T-cell (primary cell): ENCODE measurements at places on chromosomes 6 and 20.

GRCh38 chr6:135281227-135281626, 100.1 kb downstream of the MYB start:
- no peak overlapping the region for H3K27ac ChIP-seq
- peaks cover 3% of the 10 kb centered on the region for H3K4me1 ChIP-seq
- no peaks in the 10 kb centered on the region for H3K27me3 ChIP-seq
- no peak for DNase-seq
- H3K4me3 ChIP-seq = no peak overlapping the region

DNA sequence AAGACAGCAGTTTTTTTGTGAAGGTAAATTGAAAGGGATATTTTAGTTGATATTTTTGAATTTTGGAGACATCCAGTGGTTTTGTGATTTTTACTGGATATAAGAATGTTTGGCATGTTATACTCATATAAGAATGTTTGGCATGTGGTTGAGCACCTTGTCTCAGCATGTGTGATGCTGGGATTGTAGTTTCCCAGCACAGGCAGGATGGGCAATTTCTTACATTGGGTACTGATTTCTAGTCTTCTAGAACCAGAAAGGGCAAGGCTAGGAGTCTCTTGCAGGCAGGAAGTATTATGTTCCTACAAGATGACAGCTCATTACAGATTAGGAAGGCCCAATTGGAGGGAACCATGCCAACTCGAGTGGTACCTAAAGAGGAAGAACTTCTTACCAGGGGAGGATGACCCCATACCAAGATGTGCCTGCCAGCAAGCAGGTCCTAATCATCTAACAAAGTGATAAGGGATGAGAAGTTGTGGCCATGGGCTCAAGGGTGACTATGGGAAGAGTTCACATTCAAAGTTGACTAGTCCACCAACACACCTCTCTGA, 377.8 kb downstream of the UTRN start:
- no peak for DNase-seq
- no peaks in the 10 kb centered on the region for H3K36me3 ChIP-seq
- H3K4me1 ChIP-seq = peaks cover 26% of the 10 kb centered on the region
- H3K27me3 ChIP-seq = no peaks in the 10 kb centered on the region
- no peak overlapping the region for H3K27ac ChIP-seq

DNA sequence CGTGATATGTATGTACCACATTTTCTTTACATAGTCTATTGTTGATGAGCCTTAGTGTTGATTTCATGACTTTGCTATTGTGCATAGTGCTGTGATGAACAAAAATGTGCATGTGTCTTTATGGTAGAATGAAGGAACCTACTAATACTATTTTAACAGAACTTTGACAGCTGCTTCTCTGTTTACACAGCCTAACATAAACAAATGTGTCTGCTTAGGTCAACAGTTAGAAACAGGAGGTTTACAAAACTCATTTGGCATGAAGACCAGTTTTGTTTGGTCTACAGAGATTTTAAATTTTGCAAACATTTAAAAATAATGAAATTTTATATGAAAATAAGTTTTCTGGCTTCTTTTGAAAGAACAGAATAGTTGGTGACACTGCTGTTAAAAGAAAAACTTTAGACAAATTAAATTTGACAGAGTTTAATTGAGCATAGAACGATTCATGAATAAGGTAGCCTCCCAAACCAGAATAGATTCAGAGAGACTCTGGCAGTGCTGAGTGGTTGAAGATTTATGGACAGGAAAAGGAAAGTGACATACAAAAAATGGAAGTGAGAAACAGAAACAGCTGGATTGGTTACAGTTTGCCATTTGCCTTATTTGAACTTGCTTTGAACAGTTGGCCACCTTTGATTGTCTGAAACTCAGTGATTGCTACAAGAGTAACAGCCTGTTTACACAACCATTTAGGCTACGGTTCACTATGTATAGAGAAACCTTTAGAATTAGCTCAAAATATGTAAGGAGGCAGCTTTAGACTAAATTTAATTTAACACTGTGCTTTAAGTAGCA, 715.8 kb upstream of the HS3ST5 start:
- no peak for DNase-seq
- no peaks in the 10 kb centered on the region for H3K27me3 ChIP-seq
- H3K4me1 ChIP-seq = no peaks in the 10 kb centered on the region
- H3K4me3 ChIP-seq = no peak overlapping the region

DNA sequence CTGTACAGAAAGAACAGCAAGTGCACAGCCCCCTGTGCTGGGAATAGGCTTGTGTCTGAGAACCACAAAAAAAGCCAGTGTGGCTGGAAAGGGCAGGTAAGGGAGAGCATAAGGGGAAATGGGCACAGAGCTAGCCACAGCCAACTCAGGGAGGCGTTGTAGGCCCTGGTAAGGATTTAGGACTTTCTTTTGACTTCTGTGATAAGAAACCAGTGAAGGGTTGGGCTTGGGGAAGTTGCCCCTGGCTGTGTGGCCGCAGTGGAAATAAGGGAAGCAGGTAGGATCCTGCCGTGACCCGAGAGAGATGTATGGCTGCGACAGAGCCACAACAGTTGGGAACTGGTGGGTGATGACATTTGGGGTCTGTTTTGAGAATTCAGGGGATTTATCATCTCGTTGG, 30.0 kb upstream of the PHACTR2 start:
- H3K4me3 ChIP-seq = no peak overlapping the region
- no peak for DNase-seq
- no peak overlapping the region for H3K27ac ChIP-seq

DNA sequence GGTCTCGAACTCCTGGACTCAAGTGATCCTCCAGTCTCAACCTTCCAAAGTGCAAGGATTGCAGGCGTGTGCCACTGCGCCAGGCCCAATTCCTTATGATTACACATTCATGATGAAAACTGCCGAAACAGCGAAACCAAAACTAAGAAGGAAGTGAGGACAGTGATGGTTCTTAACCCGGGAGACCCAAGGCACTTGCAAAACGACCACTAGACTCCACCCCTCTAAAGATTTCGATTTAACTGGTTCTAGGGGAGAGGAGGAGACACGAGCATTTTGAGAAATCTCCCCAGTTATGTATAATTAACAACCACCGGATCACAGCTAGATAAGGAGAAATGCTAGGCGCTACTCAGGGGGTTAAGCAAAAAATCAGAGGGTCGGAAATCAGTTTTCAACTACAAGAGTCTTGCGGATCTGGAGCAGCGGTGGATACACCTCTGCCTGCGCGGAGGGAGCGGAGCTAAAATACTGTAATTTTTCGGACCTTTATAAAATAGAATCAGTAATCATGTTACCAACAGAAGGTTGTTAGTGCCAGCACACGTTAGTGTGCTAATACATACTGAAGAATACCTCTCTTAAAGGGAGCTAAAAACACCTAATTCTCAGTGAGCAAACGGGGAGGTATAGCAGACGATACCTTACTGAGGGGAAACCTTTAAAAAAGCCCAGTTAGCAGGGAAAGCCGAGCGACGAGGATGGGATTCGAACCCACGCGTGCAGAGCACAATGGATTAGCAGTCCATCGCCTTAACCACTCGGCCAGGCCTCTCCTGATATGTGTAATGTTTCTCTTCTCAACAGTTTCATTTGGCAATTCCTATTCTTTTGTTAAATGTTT, 60.0 kb upstream of the BTN3A2 start:
- no peaks in the 10 kb centered on the region for H3K27me3 ChIP-seq
- H3K4me3 ChIP-seq = peak overlapping the region; percentile 45
- H3K27ac ChIP-seq = peak overlapping the region; percentile 42
- H3K36me3 ChIP-seq = no peaks in the 10 kb centered on the region

GRCh38 chr6:72755752-72756151, 133.9 kb downstream of the KCNQ5 start:
- H3K4me3 ChIP-seq = no peak overlapping the region
- no peak overlapping the region for H3K27ac ChIP-seq
- no peaks in the 10 kb centered on the region for H3K4me1 ChIP-seq
- H3K27me3 ChIP-seq = no peaks in the 10 kb centered on the region
- no peaks in the 10 kb centered on the region for H3K36me3 ChIP-seq

DNA sequence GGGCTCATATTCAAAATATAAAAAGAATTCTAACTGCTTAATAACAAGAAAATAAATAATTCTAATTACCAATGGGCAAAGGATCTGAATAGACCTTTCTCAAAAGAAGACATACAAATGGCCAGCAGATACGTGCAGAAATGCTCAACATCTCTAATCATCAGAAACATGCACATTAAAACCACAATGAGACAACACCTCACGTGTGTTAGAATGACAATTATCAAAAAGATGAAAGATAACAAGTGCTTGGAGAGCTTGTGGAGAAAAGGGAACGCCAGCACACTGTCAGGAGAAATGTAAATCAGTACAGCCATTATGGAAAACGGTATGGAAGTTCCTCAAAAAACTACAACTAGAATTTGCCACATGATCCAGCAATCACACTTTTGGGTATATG, 53.6 kb downstream of the MBOAT1 start:
- no peaks in the 10 kb centered on the region for H3K27me3 ChIP-seq
- no peaks in the 10 kb centered on the region for H3K36me3 ChIP-seq
- no peak overlapping the region for H3K27ac ChIP-seq

DNA sequence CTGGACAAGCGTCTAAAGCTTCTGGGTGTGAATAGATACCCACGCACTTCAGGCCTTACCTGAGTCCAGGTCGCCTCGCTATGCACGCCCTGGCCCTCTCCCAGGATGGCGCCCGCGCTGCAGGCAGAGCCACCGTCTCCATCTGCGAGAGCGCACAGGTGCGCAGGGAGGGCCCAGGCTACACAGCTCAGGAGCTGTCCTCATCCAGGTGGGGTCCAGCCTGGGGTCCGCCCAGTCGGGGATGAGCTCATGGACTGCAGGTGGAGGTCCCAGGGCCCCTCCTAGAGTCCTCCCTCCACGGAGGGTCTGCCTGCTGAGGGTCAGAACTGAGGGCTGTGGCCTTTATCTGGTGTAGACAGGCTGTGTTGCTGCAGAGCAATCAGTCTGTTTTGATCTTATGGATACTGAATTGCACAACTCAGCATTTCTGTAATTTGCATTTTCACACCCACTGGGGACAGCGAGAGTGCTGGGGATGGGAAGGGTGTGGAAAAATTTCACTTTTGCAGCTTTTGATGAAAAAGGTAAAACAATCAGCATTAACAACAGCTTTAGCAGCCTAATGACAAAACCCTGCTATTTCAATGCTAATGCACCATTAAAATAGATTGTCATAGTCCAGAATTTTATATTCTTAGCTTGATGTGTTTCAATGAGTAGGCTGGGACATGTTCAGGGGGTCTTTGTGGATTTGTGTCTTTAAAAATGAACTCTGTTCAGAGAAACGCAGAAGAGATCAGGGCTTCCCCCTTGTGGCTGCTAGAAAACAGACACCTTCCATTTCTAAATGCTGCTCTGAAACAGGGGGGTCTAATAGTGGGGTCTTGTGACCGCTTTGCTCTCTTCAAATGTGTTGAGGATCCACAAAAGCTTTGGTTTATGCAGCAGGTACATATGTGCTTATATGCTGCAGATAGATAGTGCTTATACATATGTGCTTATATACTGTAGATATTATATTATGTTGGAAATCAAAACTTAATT, 77.8 kb upstream of the PHACTR3 start:
- H3K27me3 ChIP-seq = peaks cover 26% of the 10 kb centered on the region
- H3K27ac ChIP-seq = no peak overlapping the region
- no peak for DNase-seq
- H3K4me1 ChIP-seq = no peaks in the 10 kb centered on the region
- H3K36me3 ChIP-seq = no peaks in the 10 kb centered on the region
- no peak overlapping the region for H3K4me3 ChIP-seq

DNA sequence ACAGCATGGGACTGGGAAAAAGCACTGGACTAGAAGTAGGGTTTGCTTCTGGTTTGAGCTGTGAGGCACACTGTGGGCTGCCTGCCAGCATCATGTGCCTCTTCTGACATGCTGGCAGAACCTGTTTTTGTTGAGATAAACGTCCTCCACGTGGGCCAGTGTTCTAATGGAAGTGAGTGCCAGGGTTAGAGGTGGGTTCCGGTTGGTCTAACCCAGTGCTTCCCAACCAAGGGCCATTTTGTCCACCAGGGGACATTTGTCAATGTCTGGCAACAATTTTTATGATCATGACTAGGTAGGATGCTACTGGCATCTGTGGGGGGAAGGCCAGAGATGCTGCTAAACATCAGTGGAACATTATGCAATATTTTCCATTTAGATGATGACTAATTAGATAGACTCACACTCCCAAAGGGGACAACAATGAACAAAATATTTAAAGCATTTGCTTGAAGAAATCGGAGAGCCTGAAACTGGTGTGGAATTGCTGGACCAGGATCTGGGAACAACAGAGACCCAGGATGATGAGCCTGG, 7.8 kb upstream of the APMAP start:
- H3K27ac ChIP-seq = no peak overlapping the region
- H3K36me3 ChIP-seq = no peaks in the 10 kb centered on the region
- no peak for DNase-seq
- no peak overlapping the region for H3K4me3 ChIP-seq
- no peaks in the 10 kb centered on the region for H3K4me1 ChIP-seq

DNA sequence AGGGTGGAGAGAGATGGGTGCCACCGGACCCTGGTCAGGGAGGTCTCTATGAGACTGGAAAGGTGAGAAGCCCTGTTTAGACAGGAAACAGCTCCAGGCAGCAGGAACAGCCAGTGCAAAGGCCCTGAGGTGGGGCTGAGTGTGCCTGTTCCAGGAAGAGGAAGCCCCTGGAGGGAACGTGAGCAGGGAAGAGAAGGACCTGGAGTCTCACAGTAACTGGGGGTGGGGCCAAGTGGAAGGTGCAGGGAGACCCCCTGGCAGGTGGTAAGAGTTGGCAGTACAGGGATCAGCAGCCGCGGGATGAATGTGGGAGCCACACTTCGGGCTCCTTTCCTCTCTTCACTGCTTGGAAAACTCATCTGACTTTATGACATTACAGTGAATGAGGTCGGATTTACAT, 43.8 kb upstream of the CST5 start:
- no peaks in the 10 kb centered on the region for H3K36me3 ChIP-seq
- H3K27ac ChIP-seq = no peak overlapping the region
- DNase-seq = no peak

- no peaks in the 10 kb centered on the region for H3K4me1 ChIP-seq
- H3K36me3 ChIP-seq = no peaks in the 10 kb centered on the region
- DNase-seq = no peak
- H3K27ac ChIP-seq = no peak overlapping the region
- H3K4me3 ChIP-seq = no peak overlapping the region
These were observed 190.1 kb downstream of the KCNQ5 start for GRCh38 chr6:72811971-72812421.

GRCh38 chr6:106648651-106649308, 19.4 kb downstream of the QRSL1 start:
- no peaks in the 10 kb centered on the region for H3K4me1 ChIP-seq
- no peak for DNase-seq
- no peak overlapping the region for H3K27ac ChIP-seq
- no peak overlapping the region for H3K4me3 ChIP-seq
- peaks cover 2% of the 10 kb centered on the region for H3K36me3 ChIP-seq
